Central memory CD4-positive, alpha-beta T cell (primary cell): ENCODE measurements at places on chromosomes 5 and 9.

GRCh38 chr9:96668868-96669534 lies 13.9 kb upstream of the PRXL2C start:
- no peak for DNase-seq

DNA sequence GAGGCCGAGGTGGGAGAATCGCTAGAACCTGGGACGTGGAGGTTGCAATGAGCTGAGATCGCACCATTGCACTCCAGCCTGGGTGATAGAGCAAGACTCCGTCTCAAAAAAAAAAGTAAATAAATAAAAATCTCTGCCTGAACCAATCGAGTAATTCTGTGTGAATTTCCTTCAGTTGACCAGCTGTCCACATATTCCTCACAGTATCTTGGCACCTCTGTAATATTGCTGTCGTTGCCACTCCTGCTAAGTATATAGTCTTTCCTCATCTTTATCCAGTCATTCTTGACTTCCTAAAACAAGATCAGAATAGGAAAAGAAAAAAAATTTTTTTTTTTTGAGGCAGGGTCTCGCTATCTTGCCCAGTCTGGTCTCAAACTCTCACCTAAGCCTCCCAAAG lies 29.9 kb downstream of the KDM3B start:
- DNase-seq, result no peak

DNA sequence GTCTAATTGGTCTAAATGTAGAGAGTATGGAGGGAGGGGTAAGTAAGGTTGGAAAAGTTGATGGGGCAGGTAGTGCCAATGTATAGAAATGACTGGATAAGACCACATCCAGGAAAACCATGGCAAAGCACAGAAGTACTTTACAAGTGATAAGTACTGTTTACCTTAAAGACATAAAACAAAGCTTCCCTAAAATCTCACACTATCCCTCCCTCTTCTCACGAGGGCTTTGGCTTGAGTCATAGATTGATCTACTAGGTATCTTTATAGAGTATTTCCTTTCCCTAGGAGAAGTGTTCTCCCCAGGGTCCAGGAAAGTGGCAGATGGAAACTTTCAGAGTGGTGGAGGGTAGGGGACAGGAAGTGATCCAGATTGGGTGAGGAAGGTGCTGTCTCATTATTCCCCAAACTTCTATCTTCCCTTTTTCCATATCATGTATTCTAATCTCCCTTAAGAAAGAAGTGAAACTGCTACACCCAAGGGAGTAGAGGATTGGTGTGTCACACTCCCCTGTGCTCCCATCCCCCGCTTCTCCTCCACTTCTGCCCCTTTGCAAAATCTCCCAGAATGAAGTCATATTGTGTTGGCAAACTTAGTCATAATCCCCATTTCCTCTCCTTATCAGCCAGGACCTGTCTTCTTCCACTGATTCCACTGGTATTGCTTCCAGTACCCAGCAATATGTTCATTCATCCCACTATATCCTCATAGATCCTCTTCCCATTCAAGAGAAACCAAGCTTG lies 14.6 kb downstream of the IL33 start:
- DNase-seq, result no peak

GRCh38 chr9:71680189-71680980 lies 87.9 kb downstream of the CEMIP2 start:
- no peak for DNase-seq

- no peak for DNase-seq
These were observed 12.4 kb downstream of the IL12B start for GRCh38 chr5:159317849-159318248.

GRCh38 chr9:121472446-121472845 lies 27.2 kb downstream of the GGTA1 start:
- DNase-seq, result no peak

GRCh38 chr5:172959824-172960799 lies 888 bp downstream of the RPL26L1 start:
- no peak for DNase-seq

- DNase-seq, result no peak
These were observed 1813.9 kb upstream of the CDH6 start for GRCh38 chr5:29379619-29380018.

DNA sequence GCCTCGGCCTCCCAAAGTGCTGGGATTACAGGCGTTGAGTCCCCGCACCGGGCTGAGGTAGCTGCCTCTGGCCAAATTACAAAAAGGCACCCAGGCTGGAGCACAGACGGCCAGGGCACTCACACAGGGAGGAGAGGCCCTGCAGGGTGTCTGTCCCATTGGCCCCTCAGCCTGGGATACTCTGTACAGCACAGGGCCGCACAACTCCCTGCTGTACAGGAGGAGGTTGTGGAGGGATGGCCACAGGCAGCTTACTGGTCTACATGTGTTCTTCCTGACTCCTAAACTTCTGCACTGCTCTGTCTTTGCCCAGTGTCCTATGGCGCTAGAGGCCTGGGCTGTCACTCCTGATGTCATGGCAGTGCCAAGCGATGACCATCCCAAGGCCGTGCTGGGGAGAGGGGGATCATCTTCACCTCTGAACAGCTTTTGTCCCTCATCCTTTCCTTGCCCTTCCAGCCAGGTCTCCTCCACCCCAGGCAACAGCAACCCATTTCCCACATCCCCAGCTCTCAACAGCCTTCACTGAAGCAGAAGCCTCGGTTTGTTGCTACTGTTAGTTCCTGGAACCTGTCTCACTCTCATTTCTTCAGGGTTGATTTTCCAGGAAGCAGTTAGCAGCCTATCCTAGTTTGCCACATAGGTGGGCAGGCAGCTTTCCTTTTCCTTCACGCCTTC lies 1.8 kb upstream of the CNOT6 start:
- DNase-seq, result no peak

DNA sequence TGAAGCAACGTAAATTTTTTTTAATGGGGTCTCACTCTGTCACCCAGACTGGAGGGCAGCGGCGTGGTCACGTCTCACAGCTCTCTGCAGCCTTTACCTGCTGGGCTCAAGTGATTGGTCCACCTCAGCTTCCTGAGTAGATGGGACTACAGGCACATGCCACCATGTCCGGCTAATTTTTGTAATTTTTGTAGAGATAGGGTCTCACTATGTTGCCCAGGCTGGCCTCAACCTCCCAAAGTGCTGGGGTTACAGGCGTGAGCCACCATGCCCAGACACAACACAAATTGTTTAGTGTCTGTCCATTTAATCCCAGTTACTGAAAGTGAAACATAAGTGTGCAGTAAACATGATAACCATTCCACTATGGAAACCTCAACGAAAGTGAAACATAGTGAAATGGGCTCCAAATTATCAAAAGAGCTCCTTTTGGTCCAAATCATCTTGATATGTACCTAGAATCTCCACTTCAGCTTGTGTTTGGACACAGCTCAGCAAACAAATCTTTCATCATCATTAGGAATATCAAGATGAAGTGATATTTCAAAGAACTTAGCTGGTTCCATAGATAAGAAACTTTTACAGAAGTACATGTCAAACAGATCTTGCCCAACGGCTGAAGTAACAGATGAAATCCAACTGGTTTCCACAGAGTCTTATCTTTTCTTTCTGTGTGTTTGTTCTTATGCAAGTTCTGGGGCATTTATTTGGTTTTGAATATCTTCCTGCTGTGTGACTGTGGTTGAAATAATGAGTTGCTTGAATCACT lies 41.2 kb upstream of the PLPP1 start:
- DNase-seq, result no peak

GRCh38 chr5:157384971-157385709 lies 74.9 kb upstream of the NIPAL4 start:
- DNase-seq, result no peak

DNA sequence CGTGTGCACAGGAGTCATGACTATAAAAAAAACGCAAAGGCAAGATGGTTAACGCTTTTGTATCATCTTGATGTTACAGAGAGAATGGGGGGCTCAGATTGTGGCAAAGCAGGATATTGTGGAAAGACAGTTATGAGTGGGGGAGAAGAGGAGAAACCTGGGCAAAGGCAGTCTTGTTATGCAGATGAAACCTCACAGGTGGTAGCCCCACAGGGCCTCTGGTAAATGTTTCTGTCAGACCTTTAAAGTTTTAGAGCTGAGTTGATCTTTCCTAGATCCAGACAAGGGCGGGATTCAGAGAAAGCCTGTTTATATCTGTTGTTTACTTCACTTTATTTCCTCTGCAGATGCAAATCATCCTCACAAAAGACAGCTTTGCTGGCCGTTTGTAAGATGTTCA lies 55.2 kb downstream of the C9orf85 start:
- DNase-seq, result no peak

DNA sequence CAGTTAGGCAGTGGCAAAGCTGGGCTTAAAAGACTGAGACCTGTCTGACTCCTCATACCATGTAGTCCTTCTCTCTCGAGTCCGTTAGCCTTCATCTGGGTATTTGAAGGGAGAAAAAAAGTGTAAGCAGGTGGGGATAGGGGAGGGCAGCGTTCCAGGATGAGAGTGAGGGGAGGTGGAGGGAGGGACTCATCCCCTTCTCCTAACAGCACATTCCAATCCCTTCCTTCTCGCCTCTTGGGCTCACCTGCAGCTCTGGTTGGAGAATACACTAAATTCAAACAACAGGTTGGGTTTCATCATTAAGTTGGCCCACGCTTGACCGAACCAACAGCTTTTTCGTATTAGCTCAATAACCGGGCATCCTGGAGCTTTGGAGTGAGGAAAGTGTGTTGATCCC lies 3.6 kb downstream of the NEURL1B start:
- no peak for DNase-seq

- no peak for DNase-seq
These were observed 5.7 kb downstream of the LCN1 start for GRCh38 chr9:135526730-135527571.

DNA sequence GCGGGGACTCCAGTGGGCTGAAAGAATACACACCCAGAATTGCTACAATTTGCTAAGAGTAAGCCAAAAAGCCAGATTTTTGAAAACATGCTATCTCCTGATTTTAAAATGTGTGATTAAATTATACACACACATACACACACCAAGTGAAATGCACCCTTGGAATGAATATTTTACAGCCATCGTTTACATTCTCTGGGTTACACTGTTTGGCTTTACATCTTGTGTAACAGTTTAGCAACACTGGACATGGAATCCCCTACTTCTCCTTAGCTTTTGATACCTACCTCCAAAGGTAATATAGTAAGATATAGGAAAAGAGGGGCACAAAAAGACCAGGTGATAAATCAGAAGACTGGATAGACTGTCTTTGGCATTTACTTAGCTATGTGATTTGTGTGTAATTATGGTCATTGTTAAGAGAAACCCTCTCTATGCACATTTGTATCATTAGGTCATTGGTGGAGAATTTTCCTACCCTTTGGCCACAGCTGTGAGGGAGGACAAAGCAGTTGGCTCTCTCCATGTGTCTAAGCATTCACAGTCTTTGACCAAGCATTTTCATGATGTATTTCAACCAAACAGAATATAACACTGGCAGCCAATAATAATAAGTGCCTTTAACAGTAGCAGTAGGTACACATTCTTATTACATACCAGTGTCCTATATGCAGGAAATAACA lies 7.6 kb downstream of the SVEP1 start:
- no peak for DNase-seq

GRCh38 chr9:114047717-114048116 lies 30.4 kb downstream of the AMBP start:
- DNase-seq, result no peak

DNA sequence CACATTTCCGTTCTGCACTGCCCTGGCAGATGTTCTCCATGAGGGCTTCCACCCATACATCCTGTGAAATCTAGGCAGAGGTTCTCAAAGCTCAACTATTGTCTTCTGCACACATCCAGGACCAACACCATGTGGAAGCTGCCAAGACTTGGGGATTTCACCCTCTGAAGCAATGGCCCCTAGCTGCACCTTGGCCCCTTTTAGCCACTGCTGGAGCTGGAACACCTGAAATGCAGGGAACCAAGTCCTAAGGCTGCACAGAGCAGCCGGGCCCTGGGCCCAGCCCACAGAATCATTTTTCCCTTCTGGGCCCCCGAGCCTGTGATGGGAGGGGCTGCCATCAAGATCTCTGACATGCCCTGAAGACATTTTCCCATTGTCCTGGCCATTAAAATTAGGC lies 228.7 kb downstream of the ANXA1 start:
- DNase-seq, result no peak
